ENCODE measurements at places on chromosomes 5 and 9.

GRCh38 chr9:73200694-73201452, 49.2 kb downstream of the ANXA1 start:
- DNase-seq, result peak; percentile 36
- H3K36me3 ChIP-seq, result no peaks in the 10 kb centered on the region
- H3K4me3 ChIP-seq, result no peak overlapping the region
- H3K27ac ChIP-seq, result no peak overlapping the region
- peaks cover 2% of the 10 kb centered on the region for H3K27me3 ChIP-seq

DNA sequence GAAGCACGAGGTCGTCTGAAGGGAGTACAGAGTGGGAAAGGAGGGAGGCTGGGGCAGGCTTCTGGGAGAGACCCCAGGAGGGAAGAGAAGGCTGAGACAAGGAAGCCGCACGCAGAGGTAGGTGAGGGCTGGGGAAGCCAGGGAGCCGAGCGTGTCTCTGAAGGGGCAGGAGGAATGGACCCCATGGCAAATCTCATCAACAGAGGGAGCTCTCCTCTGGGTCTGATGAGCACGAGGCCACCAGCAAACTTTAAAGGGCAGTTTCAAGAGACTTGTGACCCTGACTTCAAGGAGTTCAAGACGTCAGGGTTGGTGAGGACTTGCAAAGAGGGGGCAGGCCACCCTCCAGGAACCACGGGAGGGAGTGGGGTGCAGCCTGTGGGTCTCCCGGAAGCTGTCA, 326.2 kb upstream of the IRX2 start:
- H3K4me1 ChIP-seq, result no peaks in the 10 kb centered on the region
- no peak overlapping the region for H3K27ac ChIP-seq
- H3K36me3 ChIP-seq, result 0 out of 2 replicates have a peak, but pooled peaks cover 5% of the 10 kb centered on the region
- H3K27me3 ChIP-seq, result 0 out of 2 replicates have a peak, but pooled peaks cover 2% of the 10 kb centered on the region
- H3K4me3 ChIP-seq, result no peak overlapping the region
- no peak for DNase-seq

DNA sequence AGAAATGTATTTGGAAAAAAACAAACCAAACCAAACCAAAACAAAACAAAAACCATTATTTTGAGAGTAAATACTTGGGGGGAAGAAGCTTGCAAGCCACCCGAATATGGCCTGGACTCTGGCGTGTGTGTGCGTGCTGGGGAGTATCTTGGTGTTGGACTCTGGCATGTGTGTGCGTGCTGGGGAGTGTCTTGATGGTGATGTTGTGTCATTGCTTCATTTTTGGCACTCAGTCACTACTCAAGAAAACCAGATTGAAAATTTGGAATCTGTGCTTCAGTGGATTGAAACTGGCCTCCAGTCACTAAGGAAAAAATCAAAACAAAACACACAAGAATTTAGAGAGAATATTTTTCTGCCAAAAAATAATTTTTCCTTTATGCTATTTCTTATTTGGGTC, 76.1 kb downstream of the ARRDC3 start:
- peak; percentile 56 for DNase-seq
- no peaks in the 10 kb centered on the region for H3K36me3 ChIP-seq
- H3K4me3 ChIP-seq, result peak overlapping the region; percentile 12

DNA sequence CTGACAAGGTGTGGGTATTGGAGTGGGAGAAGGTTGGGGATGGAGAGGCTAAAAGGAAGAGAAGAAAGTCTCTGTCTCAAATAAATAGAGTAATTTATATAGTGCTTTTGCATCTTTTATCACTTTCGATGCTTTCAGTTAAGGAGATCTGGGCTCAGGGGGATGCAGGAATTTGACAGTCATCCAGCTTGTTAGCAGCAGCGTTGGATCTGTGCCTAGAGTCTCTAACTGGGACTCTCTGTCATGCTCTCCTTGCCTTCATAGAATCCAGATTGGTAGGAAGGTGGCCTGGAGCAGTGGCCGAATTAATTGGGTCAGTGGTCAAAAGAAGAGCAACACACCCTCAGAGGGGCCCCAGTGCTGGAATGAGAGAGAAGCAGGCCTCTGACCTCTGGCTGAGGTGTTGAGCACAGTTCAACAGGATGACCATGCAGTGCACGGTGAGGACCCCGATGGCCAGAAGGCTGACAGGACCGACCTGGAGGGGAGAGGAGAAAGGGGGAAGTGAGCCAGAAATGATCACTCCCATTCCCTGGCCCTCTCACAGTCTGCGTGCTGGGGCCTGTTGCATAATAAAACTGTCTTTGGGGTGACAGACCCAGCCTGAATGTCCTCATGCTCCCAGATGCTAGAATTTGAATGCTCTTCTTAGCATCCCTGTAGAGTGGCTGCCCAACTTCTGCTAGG, 7.6 kb downstream of the SLC36A3 start:
- no peak for DNase-seq
- no peak overlapping the region for H3K27ac ChIP-seq
- no peaks in the 10 kb centered on the region for H3K4me1 ChIP-seq
- no peak overlapping the region for H3K4me3 ChIP-seq
- peaks cover 19% of the 10 kb centered on the region for H3K27me3 ChIP-seq
- H3K36me3 ChIP-seq, result no peaks in the 10 kb centered on the region

GRCh38 chr5:88889189-88890069, 6.4 kb upstream of the MEF2C start:
- no peak for DNase-seq
- H3K27me3 ChIP-seq, result peaks cover 4% of the 10 kb centered on the region
- H3K4me3 ChIP-seq, result peak overlapping the region; percentile 94

GRCh38 chr5:148043705-148044104, 20.1 kb upstream of the SPINK5 start:
- no peaks in the 10 kb centered on the region for H3K27me3 ChIP-seq
- H3K27ac ChIP-seq, result no peak overlapping the region
- no peak for DNase-seq
